Stimulated activated CD4-positive, alpha-beta T cell treated with anti-CD3 and anti-CD28 coated beads, TNF-alpha, amount 100 ng/mL, for 1 hour (primary cell): ENCODE measurements at places on chromosomes 3 and 15.

- DNase-seq = no peak
Measured at GRCh38 chr3:141287326-141287725, 55.7 kb downstream of the PXYLP1 start.

DNA sequence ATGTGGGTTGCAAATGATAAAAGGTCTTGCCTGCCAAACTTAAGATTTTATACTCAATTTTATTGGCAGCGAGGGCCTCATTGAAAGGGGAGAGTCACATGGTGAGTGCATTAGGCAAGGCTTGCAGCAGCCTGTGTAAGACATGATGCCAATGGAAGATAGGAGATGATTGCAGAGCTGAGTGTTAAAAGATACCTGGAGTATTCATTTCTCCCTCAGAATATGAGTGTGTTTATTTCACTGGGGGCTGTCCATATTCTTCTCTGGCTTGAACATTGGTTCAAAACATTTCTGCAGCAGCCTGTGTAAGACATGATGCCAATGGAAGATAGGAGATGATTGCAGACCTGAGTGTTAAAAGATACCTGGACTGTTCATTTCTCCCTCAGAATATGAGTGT lies 165.2 kb upstream of the NUDT16 start:
- DNase-seq = no peak

- DNase-seq = no peak
Measured at GRCh38 chr15:33304924-33305323, 5.8 kb upstream of the RYR3 start.

- no peak for DNase-seq
Measured at GRCh38 chr3:22103423-22103822, 352.4 kb upstream of the ZNF385D start.
